ENCODE measurements at places on chromosomes 11 and 22.
A peak's percentile ranks its signal among the peaks of the same experiment; 100 is the strongest.

GRCh38 chr11:94803491-94803890 is 35.3 kb downstream of the AMOTL1 start:
- DNase-seq = no peak

DNA sequence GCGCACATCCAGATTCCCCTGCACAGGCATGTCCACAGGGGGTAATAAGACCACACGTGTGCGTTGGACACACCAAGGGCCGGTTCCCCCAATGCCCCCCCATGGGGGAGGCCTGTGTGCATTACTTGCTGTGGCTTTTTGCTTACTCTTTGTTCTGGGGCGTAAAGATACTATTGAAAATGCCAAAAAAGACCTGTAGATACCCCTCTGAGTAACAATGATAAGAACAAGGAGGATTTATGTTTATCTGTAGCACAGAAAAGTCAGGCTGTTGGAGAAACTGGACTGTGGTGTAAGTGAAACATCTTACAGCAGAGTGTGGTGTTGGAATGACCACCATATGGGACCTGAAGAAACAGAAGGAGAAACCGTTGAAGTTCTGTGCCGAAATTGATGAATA is 103.2 kb downstream of the TBC1D22A start:
- DNase-seq = no peak

GRCh38 chr11:130100381-130101095 is 30.8 kb downstream of the APLP2 start:
- no peak for DNase-seq

- peak; percentile 45 for DNase-seq
Measured at GRCh38 chr11:17352950-17353820, 1.6 kb downstream of the NCR3LG1 start.

DNA sequence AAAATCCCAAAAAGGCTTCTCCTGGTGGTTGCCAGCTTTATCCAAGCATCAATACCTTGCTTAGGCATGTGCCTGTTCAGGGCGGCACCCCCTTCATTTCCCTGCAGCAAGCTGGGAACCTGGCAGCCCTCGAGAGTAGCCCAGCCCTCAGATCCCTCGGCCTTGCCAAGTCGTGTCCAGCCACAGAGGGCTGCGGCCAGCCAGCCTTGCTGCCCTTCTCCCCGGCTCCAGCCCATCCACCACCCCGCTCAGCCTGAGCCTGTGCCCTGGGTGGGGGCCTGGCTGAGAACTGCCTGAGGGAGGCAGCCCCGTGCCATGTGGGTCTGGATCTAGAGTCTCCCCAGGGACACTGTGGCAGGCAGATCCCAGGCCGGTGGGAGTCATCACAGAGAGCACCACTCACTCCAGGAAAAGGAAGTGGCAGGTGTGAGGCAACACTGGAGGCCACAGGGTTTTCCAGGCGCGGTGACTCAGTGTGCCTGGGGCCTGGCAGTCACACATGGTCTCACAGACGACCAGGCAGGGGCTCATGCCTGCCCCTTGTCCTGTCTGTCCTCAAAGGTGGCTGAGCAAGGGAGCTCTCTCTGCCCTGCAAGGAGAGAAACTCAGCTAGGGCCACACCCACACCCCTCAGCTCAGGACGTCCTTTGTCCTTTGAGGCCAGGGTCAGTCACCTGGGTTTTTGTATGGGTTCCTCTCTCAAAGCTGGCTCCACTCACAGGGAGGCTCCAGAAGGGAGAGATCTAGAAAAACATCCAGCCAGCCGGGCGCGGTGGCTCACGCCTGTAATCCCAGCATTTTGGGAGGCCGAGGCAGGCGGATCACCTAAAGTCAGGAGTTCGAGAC is 12.2 kb upstream of the CDC42BPG start:
- no peak for DNase-seq

Data from AG04450 (cell line).